ENCODE measurements at places on chromosomes 5 and 9.

GRCh38 chr9:87682085-87682484, 43.8 kb upstream of the CTSL start:
- no peak for DNase-seq

DNA sequence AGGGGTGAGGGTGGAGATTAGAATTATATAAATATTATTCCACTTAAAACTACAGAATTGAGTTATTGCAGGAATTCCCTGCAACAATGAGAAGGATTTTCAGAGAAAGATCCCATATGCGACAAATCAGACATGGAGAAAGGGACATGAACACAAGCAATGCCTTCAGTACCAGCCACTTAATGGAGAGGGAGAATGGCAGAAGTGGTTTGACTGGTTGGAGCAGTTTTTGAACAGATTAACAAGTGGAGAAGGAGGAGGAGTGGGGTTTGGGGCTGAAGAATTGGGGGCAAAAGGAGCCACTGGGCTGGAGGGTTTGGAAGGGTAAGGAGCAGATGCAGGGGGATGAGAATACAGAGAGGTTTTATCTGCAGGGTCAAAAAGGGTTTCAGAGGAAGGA, 620.9 kb upstream of the PTPRD start:
- DNase-seq, result no peak

GRCh38 chr5:157431544-157432200, 28.3 kb upstream of the NIPAL4 start:
- no peak for DNase-seq

DNA sequence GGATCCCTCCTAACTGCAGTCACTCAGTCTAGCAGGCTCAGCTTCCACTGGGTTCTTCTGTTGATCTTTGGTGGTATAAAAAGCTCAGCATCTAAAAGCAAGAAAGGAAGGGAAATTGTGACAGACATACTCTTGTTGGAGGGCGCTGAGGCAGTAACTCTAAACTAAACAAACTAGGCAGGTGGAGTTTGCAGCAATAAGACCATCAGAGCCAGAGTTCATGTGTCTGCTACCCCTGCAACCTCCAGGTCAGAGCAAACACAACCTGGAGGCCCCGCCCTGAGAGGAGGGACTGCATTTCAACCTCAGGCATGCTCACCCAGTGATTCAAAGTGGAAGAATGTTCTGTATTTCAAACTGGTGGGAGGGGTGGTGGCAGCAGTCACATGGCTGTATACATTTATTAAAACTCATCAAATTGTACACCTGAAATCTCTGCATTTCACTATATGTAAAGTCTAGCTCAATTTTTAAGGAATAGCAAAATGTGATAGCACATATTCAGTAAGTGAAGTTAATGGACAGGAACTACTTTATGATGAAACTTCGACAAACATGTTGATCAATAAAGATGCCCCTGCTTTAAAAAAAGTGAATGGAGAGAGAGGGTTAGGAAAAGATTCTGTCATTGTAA, 7.1 kb downstream of the ACTL7A start:
- peak; percentile 31 for DNase-seq

GRCh38 chr5:105587963-105588662, 2025.5 kb upstream of the NUDT12 start:
- DNase-seq, result no peak

GRCh38 chr5:155905364-155905763, 421.6 kb upstream of the SGCD start:
- no peak for DNase-seq

DNA sequence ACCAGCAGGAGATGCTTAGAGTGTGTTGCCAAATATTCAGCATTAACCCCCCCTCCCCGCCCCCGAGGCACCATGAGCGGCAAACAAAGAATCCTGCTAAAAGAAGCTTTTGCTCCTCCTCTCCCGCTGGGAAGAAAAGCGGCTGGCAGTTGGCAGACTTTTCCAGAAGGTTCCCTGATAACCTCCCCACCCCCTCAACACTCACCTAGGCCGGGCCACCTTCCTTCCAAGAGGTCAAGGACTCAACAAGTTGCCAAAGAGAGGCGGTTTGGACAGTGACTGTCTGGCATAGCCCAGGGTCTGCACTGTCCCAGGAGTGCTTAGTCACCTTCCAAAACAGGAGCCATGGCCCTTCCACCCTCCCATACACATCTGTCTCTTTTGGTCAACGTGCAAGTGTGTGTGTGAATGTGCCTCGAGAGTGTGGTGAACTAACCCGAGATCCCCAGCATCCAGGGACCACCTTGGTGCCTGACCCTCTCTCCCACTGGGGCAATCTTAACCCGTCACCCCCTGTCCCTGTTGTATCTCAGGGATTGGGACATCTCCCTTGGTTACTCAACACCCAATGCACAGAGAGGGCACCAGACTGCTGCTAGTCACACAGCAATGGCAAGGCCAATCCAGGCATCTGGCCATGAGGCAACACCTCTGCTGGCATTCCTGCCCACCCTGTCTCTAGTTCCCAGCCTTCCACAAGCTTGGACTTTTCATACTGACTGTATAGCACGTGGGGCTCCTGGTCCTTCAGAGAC, 18.9 kb downstream of the CAMK2A start:
- no peak for DNase-seq

- DNase-seq, result no peak
These were observed 87.0 kb downstream of the WNK2 start for GRCh38 chr9:93270976-93271375.

DNA sequence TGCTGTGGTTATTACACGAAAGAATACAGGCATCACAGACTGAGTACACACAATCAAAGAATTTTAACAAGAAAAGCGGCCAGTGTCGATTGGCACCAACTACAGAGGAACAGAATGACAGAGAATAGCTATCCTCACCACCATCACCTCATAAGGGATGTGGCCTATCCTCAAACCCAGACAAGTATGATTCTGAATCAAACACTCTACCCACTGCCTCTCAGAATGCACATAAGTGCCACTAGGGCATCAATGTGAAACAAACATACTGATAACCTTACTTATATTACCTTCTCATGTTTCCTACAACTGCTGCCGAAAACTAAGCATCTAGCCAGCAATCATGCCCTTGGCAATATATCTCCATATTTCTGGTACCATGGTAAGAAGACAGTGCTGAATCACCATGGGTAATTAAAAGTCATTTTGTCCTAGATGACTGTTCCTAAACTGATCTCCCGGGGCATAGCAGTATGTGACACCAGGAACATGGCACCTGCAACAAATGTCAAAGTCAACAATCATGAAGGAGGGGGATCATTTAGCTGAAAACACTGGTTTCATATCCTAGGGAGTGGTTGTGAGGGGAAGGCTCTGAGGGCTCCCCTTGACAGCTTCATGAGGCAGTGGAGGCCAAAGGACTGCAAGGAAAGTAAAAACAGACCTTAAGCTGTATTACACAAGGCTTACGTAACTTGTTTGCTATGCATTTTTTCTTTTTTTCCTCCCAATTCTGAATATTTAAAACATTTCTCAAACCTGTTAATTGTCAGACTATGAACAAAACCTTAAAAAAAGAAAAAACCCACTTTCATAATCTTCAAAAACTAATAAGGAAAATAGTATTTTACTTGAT, 88.3 kb downstream of the LHFPL2 start:
- DNase-seq, result no peak

GRCh38 chr9:89743216-89743572, 138.4 kb downstream of the GADD45G start:
- no peak for DNase-seq

- DNase-seq, result no peak
These were observed 135.0 kb upstream of the IRX4 start for GRCh38 chr5:2017540-2018389.

DNA sequence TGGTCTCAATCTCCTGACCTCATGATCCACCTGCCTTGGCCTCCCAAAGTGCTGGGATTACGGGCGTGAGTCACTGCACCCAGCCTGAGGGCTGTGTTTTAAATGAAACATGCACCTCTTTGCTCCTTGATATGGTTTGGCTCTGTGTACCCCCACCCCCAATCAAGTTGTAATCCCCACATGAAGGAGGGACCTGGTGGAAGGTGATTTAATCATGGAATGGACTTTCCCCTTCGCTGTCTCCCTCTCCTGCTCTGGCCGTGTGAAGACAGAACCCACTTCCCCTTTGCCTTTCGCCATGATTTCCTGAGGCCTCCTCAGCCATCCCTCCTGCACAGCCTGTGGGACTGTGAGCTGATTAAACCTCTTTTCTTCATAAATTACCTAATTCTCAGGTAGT, 12.5 kb upstream of the NOTCH1 start:
- no peak for DNase-seq

DNA sequence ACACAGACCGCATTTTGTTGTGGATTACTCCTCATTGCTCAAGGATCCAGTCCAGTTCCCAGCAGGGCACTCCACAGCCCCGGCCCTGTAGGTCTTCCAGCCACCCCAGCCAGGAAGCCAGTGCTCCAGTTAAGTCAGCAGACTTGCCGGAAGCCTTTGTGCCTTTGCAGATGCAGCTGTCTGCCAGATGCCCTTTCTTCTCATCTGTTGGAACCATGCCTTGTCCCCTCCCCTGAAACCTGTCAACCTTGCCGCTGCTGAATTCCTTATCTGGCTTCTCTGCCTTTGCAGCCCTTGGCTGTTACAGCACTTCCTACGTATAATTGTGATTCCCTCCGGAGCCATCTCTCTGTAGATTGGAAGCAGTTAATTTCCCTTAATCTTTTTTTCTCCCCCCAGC, 28.4 kb downstream of the PSAT1 start:
- no peak for DNase-seq

DNA sequence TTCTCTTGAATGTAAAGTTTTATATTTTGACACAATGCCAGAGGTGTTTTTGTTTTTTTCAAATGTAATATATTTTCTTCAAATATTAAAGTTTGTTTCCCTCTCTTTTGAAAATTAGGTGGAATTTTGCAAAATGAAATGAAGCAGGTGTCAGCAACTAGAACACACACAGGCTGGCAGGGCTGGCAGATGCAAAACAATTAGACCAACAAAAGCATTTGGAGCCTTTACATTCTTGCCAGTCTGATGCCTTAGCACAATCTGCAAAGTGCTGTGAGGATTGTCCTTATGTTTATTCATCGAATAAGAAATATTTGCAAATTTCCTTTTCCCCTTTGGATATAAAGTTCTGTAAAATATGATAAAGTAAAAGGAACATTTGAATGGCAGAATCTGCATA, 1063.9 kb downstream of the CDH9 start:
- no peak for DNase-seq

GRCh38 chr5:137365126-137365865, 133.8 kb downstream of the SPOCK1 start:
- DNase-seq, result no peak

- peak; percentile 60 for DNase-seq
These were observed 1.0 kb downstream of the IL7R start for GRCh38 chr5:35857606-35858205.

- DNase-seq, result no peak
These were observed 97.1 kb downstream of the NRG2 start for GRCh38 chr5:139946006-139946405.

GRCh38 chr9:136197930-136198604, 6.9 kb downstream of the LHX3 start:
- no peak for DNase-seq

DNA sequence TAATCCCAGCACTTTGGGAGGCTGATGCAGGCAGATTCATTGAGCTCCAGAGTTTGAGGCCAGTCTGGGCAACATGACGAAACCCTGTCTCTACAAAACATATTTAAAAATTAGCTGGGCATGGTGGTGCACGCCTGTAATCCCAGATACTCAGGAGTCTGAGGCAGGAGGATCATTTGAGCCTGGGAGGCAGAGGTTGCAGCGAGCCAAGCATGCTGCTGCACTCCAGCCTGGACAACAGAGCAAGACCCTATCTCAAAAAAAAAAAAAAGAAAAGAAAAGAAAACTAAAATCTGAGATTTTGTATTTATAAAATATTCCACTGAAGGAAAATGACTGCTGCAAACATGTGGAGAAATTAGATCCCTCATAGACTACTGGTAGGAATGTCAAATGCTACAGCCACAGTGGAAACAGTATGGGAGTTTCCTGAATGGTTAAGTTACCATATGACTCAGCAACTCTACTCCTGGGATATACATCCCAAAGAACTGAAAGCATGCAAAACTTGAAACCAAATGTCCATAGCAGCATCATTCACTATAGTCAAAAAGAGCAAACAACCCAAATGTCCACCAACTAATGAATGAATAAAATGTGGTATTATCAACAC, 106.1 kb downstream of the UBAP2 start:
- DNase-seq, result peak; percentile 31

DNA sequence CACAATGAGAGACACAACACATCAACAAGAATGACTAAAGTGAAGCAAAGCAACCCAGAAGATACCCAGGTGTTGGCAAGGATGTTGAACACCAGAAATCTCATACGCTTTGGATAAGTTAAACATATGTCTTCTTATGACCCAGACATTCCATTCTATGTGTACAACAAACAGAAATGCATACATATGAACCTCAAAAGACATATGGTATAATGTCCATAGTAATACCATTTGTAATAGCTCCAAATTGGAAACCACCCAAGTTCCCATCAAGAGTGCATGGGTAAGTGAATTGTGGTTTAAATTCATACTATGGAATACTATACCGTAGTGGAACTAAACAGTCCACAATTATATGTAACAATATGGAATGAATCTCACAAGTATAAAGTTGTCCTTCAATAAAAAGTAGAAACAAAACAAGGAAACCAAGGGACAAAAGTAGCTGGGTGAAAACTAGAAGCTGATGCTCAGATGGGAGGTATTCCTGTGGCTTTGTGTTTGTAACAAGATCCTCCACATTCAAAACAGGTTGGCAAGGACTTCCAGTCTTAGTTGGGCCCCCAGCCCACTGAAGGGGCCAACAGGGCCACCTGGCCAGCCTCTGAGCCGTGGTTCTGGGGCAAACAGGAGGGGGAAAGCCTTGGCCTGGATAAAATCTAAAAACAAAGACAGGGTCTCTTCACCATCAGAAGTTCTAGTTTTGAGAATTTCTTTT, 171.8 kb upstream of the PITX1 start:
- no peak for DNase-seq
